ENCODE measurements at places on chromosomes 12 and 14. TPM values are rescaled to one million over a fixed set of nuclear protein-coding genes. Genes with fewer than 3 reads are reported as not detected.

The ASB2 gene
- total RNA-seq = under 0.01 TPM

The MYF6 gene
- not detected for total RNA-seq

The PIP4K2C gene
- 47.5 TPM for total RNA-seq

The DIO2 gene
- total RNA-seq = not detected

The ACOT4 gene
- total RNA-seq = 0.48 TPM

The ARMH4 gene
- 1.4 TPM for total RNA-seq

The CLEC2D gene
- 4.0 TPM for total RNA-seq

The ESR2 gene
- total RNA-seq = under 0.01 TPM

The CLEC4D gene
- not detected for total RNA-seq

The GRIN2B gene
- 0.24 TPM for total RNA-seq

The P2RX2 gene
- total RNA-seq = not detected

Measured in tracheal epithelial cell (primary cell).